Naive thymus-derived CD4-positive, alpha-beta T cell (primary cell): ENCODE measurements at places on chromosomes 13 and 19.
A peak's percentile ranks its signal among the peaks of the same experiment; 100 is the strongest.

DNA sequence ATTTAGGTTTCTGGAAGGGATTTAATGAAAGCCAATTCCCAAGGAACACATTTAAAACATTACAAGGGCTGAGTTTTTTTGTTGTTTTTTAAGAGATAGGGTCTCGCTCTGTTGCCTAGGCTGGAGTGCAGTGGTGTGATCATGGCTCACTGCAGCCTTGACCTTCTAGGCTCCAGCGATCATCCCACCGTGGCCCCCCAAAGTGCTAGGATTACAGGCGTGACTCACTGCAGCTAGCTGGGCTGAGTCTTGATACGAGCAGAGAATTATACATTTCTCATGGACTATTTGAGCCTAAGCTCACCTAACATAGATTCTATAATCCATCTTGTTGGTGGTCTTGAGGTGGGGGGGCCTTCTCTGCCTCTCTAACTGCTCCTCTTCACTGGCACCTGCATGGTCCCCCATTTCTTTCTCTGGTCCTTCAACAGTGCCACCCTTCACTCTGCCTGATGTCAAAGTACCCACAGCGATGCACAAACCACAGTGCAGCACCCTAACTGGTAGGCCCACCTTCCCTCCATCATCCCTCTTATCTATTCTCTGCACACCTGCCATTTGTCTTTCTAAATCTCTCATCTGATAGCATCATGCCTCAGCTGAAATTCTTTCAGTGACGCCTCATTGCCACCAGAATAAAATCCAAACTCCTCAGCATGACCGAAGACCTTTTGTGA, 37.4 kb downstream of the DOCK9 start:
- H3K4me1 ChIP-seq = no peaks in the 10 kb centered on the region
- no peak overlapping the region for H3K4me3 ChIP-seq
- no peaks in the 10 kb centered on the region for H3K36me3 ChIP-seq
- no peak overlapping the region for H3K27ac ChIP-seq

- no peaks in the 10 kb centered on the region for H3K36me3 ChIP-seq
- no peaks in the 10 kb centered on the region for H3K27me3 ChIP-seq
- H3K4me3 ChIP-seq = no peak overlapping the region
- DNase-seq = no peak
- no peaks in the 10 kb centered on the region for H3K4me1 ChIP-seq
These were observed 47.5 kb downstream of the TRPM4 start for GRCh38 chr19:49205114-49205513.

DNA sequence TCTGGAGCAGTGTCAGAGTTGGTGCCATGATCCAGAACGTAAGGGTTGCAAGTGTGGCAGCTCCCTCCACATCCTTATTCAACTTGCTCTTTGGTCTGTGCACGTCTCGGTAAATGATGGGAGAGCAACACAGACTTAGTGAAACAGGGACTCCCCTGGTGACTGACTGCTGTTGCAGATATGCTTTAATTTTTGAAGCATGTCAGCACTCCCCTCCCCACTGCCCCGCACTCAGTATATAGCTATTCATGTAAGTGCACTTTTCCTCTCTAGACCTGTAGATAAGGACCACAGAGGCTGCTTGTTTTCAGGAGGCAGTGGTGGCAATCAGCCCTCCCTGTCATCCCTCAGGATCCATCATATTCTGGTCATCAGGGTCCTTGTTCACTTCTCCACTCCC, 470.9 kb downstream of the IRS2 start:
- no peak for DNase-seq
- no peaks in the 10 kb centered on the region for H3K36me3 ChIP-seq
- no peaks in the 10 kb centered on the region for H3K27me3 ChIP-seq

GRCh38 chr13:41813426-41813825, 147.5 kb downstream of the VWA8 start:
- H3K4me3 ChIP-seq = no peak overlapping the region
- H3K4me1 ChIP-seq = peaks cover 16% of the 10 kb centered on the region
- H3K36me3 ChIP-seq = no peaks in the 10 kb centered on the region
- H3K27me3 ChIP-seq = no peaks in the 10 kb centered on the region
- DNase-seq = no peak

- H3K4me3 ChIP-seq = no peak overlapping the region
- no peaks in the 10 kb centered on the region for H3K4me1 ChIP-seq
- H3K36me3 ChIP-seq = no peaks in the 10 kb centered on the region
- no peak overlapping the region for H3K27ac ChIP-seq
These were observed 202.4 kb downstream of the RFC3 start for GRCh38 chr13:34020388-34020787.

GRCh38 chr13:91017669-91018053, 329.8 kb upstream of the MIR17HG start:
- no peak overlapping the region for H3K27ac ChIP-seq
- no peaks in the 10 kb centered on the region for H3K4me1 ChIP-seq
- H3K27me3 ChIP-seq = no peaks in the 10 kb centered on the region

- H3K27ac ChIP-seq = no peak overlapping the region
- no peaks in the 10 kb centered on the region for H3K4me1 ChIP-seq
- H3K27me3 ChIP-seq = no peaks in the 10 kb centered on the region
- no peak for DNase-seq
These were observed 344.0 kb downstream of the DACH1 start for GRCh38 chr13:71522941-71523526.

DNA sequence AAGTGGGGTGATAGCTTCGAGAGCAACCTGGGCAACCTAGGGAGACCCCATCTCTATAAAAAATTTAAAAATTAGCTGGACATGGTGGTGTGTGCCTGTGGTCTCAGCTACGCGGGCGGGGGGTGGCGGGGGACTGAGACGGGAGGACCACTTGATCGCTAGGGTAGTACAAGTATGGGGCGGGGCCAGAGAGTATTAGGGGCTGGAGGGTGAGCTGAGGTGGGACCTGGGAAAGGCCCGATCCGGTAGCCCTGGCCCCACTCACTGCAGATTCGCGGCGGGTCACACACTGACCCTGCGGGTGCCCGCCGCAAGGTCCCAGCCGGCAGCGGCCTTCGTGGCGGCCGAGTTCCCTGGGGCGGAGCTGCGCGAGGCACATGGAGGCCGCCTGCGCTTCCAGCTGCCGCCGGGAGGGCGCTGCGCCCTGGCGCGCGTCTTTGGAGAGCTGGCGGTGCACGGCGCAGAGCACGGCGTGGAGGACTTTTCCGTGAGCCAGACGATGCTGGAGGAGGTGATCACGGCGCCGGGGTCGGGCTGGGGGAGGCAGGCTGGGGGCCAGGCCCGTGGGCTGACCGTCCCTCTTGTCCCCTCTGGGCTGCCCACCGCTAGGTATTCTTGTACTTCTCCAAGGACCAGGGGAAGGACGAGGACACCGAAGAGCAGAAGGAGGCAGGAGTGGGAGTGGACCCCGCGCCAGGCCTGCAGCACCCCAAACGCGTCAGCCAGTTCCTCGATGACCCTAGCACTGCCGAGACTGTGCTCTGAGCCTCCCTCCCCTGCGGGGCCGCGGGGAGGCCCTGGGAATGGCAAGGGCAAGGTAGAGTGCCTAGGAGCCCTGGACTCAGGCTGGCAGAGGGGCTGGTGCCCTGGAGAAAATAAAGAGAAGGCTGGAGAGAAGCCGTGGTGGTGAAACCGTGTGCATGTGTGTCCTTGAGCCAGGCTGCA, 2.0 kb upstream of the ARHGAP45 start:
- peak overlapping the region; percentile 99 for H3K27ac ChIP-seq
- peaks cover 32% of the 10 kb centered on the region for H3K36me3 ChIP-seq
- H3K4me1 ChIP-seq = peaks cover 32% of the 10 kb centered on the region
- DNase-seq = peak; percentile 71

DNA sequence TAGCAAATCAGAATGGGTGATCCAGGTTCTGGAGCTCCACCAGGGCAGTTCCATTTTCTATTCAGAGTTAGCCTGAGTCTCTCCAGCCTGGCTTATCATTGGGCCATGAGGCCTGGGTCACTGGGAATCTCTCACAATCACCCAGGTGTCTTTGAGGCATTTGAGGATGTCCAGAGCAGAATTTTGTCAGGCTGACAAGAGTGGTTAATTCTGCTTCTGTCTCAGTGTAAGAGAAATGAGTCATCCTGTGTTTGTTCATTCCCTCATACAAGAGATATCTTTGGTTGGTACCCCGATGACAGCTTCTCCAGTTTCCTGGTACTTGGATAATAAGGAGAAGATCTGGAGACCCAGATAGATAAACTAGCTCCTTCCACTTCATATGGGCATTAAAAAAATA, 10.4 kb downstream of the ZNF93 start:
- no peaks in the 10 kb centered on the region for H3K36me3 ChIP-seq
- no peaks in the 10 kb centered on the region for H3K4me1 ChIP-seq
- H3K4me3 ChIP-seq = no peak overlapping the region
- no peak overlapping the region for H3K27ac ChIP-seq
- no peaks in the 10 kb centered on the region for H3K27me3 ChIP-seq

DNA sequence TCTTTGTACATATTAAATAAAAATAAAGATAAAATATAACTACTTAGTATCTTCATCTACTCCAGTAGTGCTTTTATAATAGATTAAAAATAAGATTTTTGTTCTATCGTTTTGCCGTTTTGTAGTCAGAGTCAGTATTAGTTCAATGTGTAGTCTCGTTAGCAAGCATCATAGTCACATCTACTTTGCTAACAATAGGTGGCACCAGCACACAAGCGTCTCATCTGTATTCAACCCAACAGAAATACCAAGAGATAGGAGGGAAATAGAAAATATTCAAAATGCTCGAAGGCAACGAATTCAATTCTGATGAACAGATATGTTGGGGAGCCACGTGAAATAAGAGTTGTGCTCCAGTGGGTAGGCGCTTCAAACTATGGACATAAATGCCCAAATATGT, 21.4 kb upstream of the MICU2 start:
- no peak overlapping the region for H3K4me3 ChIP-seq
- DNase-seq = peak; percentile 16
- H3K27ac ChIP-seq = no peak overlapping the region
- no peaks in the 10 kb centered on the region for H3K36me3 ChIP-seq
- no peaks in the 10 kb centered on the region for H3K4me1 ChIP-seq

DNA sequence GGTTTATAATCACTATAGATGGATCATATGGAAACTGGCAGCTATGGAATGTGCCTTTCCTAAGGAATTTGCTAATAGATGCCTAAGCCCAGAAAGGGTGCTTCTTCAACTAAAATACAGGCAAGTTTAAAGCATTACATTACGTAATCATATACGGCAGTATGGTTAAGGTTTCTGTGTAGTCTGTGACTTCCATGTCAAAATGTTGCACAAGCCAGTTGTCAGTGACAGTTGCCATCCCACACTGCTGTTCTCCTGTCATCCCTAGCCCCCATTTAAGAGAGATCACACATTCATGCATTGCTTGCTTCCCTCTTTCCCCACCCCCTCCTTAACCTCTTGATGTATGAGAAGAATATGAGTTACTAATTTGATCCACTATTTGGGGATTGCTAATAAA, 47.3 kb downstream of the BRCA2 start:
- DNase-seq = no peak
- H3K4me3 ChIP-seq = no peak overlapping the region
- H3K27me3 ChIP-seq = no peaks in the 10 kb centered on the region
- H3K27ac ChIP-seq = no peak overlapping the region

DNA sequence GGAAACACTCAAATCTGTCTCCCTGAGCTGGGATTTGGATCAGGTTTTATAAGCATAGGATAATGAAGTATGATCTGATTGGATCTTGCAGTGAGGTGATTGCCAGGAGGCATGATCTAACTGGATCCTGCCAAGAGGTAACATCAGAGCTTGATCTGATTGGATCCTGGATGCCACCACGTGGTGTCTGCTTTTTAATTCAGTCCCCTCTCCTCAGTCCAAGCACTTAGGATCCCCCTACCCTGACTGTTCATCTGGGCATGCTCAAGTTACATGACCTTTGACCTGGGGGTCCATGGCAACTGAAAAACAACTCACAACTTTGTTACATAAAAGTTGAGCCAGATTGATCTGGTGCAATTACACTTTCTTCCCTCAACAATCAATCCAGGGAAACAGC, 47.5 kb upstream of the LSM14A start:
- H3K27ac ChIP-seq = no peak overlapping the region
- no peaks in the 10 kb centered on the region for H3K27me3 ChIP-seq
- no peak overlapping the region for H3K4me3 ChIP-seq
- H3K4me1 ChIP-seq = no peaks in the 10 kb centered on the region
- no peak for DNase-seq

GRCh38 chr19:16365300-16365996, 40.8 kb downstream of the KLF2 start:
- H3K27me3 ChIP-seq = no peaks in the 10 kb centered on the region
- no peaks in the 10 kb centered on the region for H3K36me3 ChIP-seq
- H3K4me1 ChIP-seq = peaks cover 90% of the 10 kb centered on the region
- peak overlapping the region; percentile 99 for H3K27ac ChIP-seq
- no peak for DNase-seq

GRCh38 chr13:83692800-83693199, 189.5 kb downstream of the SLITRK1 start:
- no peak for DNase-seq
- no peaks in the 10 kb centered on the region for H3K36me3 ChIP-seq
- no peak overlapping the region for H3K4me3 ChIP-seq
- no peak overlapping the region for H3K27ac ChIP-seq
- H3K4me1 ChIP-seq = no peaks in the 10 kb centered on the region
- no peaks in the 10 kb centered on the region for H3K27me3 ChIP-seq

DNA sequence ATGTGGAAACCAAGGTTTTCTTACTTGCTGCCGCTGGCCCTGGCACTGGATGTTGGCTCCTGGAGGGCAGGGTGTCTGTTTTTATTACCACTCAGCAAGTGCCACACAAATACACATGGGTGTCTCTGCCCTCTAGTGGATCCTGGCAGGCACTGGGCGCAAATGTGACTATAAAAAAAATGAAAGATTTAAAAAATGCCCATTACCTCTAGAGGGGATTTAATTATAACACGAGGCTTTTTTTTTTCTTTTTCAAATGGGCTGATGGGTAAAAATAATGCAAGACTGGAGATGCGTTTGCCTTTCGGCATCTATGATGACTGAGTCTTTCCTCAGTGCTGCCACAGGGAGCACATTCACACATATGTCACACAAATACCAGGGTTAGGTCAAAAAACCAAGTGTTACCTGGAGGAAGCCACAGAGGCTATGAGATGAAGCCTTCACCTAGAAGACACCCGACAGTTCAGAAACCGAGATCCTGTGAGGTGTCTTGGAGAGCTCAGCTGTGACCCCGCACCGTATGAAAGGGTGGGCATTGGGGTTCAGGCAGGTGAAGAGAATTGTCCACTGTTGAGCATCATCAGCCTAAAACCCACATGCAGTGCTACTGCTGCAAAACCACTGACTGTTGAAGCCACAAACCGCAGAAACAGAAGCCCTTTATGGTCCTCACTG, 25.7 kb downstream of the CHAMP1 start:
- H3K27me3 ChIP-seq = no peaks in the 10 kb centered on the region
- H3K27ac ChIP-seq = no peak overlapping the region
- no peaks in the 10 kb centered on the region for H3K36me3 ChIP-seq
- peaks cover 17% of the 10 kb centered on the region for H3K4me1 ChIP-seq

GRCh38 chr13:42548731-42549551, 25.0 kb upstream of the TNFSF11 start:
- H3K27ac ChIP-seq = no peak overlapping the region
- H3K27me3 ChIP-seq = no peaks in the 10 kb centered on the region
- no peak for DNase-seq
- no peak overlapping the region for H3K4me3 ChIP-seq

- DNase-seq = no peak
- no peaks in the 10 kb centered on the region for H3K4me1 ChIP-seq
- H3K4me3 ChIP-seq = no peak overlapping the region
- no peaks in the 10 kb centered on the region for H3K27me3 ChIP-seq
- no peaks in the 10 kb centered on the region for H3K36me3 ChIP-seq
These were observed 17.1 kb downstream of the TSHZ3 start for GRCh38 chr19:31332096-31332495.

- no peak for DNase-seq
- peaks cover 21% of the 10 kb centered on the region for H3K27me3 ChIP-seq
- peaks cover 12% of the 10 kb centered on the region for H3K4me1 ChIP-seq
- H3K4me3 ChIP-seq = no peak overlapping the region
- no peaks in the 10 kb centered on the region for H3K36me3 ChIP-seq
These were observed 19.3 kb upstream of the TCF3 start for GRCh38 chr19:1671716-1672037.

- no peak for DNase-seq
- H3K4me1 ChIP-seq = no peaks in the 10 kb centered on the region
- no peak overlapping the region for H3K4me3 ChIP-seq
- H3K27ac ChIP-seq = no peak overlapping the region
- H3K27me3 ChIP-seq = no peaks in the 10 kb centered on the region
These were observed 127.1 kb downstream of the GGACT start for GRCh38 chr13:100461309-100462030.
